ENCODE measurements at places on chromosomes 6 and 20.

DNA sequence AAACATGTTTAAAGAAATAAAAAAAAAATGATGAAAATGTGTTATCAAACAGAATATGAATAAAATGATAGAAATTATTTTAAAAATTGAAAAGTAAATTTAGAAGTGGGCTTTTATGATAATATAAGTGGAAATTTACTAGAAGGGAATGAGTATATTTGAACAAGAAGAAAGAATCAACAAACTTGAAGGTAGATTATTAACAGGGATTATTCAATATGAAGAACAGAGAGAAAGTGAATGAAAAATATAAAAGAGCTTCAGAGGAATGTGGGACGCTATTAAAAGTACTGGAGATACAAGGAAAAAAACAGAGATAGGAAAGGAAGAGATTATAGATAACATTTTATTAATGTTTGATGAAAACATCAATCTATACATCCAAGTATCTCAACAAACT, 1014.4 kb upstream of the CITED2 start:
- no peak for DNase-seq

- DNase-seq, result no peak
Observed at GRCh38 chr6:113903666-113904330, 46.7 kb downstream of the MARCKS start.

DNA sequence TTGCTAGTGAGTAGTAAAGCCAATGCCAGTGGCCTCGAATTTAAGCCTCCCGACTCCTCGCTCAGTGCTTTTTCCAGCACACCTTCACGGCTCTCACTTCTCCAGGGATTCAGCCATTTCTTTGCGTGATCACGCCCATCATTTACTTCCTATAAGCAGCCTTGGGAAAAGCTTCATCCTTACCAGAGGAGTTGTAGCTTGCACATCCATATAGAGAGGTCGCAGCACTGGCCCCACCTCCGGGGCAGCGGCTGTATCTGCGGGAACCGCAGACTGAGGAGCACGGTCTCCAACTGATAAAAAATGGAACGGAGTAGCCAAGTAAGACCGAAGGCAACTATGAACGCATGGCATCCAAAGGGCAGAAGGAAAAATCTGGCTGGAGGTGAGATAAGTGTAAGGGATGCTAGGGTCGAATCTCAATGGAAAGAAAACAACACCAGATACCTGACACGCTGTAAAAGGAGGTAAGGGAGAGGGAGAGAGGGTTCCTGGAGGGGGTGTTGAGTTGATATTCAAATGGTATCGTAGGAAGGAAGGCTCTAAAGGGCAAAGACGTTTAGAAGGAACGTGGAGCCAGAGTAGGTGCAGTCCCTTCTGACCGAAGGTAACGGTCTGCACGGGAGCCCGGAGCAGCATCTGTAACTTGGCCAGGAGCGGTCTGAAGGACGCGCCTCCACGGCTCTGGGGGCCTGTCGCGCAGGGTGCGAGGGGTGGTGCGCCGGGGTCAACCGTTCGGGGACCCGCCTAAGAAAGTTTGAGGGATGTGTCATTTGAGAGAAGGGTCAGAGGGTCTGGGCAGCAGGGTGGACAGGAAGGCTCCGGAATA, 640 bp downstream of the NFS1 start:
- DNase-seq, result no peak

DNA sequence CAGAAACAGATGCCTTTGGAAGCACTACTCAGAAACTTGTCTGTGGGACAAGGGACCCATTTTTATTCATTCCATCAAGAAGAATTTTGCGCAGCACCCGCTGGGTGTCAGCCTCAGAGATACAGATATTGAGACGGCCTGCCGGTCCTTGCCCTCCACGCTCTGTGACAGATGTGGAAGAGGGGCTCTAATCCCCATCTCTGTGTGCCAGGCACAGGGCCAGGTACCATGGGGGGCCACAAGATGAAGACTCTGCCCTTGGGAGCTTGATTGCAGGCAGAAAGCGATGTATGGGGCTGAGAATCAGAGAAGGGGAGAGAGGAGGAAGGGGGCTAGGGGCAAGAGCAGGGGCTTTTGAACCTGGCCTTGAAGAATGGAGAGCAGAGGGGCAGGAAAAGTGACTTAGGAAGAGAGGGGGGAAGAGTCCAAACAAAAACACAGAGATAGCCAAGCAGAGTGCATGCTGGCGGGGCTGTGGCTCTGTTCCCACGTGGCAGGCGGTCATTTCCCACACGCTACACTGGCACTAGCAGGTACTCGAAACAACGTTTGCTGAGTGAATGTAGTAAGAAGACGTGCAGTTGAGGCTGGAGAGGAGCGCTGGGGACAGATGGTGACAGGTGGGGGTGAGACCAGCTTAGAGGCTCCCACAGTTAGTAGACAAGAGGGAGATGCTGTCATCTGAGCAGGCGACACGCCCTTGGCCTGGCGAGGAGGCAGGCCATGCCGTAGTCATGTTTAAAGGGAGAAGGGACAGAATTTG, 170.3 kb upstream of the SNX9 start:
- DNase-seq, result no peak

DNA sequence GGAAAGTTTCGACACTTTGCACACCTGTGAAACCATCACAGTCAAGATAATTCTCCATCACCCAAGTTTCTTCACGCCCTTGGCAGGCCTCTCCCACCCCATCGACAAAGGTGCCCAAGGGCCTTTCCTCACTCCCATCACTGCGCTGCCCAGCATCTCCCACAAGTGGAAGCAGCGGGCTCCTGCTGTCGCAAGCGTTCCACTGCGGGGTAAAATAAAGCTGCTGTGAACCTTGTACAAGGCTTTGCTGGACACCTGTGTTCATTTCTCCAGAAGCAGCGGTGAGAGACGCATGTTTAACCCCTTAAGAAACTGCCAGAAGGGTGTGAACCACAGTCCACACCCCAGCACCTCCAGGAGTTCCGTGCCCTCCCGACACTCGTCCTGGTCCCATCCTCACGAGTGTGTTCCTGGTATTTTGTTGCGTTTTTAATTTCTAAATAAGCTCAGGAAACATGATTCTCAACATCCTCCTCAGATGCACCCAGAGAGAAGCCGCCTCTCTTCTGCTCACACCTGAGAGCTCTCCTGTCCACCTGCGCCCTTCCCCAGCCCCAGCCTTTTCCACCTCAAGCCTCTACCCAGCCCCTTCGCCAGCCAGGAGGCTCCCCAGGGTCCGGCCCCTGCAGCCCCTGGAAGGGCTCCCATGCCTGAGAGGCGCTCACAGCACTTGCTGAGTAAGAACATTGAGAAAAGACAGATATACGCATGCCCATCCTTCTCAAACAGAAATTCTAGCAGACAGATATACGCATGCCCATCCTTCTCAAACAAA, 97.5 kb downstream of the TAF4 start:
- no peak for DNase-seq

GRCh38 chr20:11952639-11953038, 34.9 kb downstream of the BTBD3 start:
- DNase-seq, result no peak

- no peak for DNase-seq
Observed at GRCh38 chr20:9555781-9556180, 41.4 kb downstream of the LAMP5 start.

- DNase-seq, result peak; percentile 35
Observed at GRCh38 chr6:82017288-82017687, 230.3 kb downstream of the IBTK start.

DNA sequence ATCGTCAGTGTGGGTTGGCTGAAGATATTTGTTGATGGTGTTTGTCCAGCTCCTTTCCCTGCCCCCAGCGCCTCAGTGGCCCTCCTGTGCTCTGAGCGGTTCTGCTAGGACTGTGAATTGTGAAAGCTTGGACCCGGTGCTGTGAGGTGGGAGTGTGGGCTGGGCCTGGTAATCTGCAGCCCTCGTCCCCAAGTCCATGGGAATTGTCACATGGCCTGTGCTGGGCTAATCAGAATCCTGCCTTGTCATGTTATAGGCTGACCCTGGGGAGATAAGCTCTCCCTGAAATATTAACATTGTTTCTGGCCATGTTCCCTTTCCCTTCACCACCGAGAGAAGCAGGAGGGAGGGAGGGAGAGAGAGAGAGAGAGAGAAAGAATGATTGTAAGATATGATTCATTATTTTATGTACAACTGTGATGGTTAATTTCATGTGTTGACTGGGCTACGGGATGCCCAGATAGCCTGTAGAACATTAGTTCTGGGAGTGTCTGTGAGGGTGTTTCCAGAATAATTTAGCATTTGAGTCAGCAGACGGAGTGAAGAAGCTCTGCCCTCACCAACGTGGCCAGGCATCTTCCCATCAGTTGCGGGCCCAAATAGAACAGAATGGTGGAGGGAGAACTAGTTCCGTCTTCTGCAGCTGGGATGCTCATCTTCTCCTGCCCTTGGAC, 62.4 kb downstream of the TFAP2C start:
- no peak for DNase-seq

DNA sequence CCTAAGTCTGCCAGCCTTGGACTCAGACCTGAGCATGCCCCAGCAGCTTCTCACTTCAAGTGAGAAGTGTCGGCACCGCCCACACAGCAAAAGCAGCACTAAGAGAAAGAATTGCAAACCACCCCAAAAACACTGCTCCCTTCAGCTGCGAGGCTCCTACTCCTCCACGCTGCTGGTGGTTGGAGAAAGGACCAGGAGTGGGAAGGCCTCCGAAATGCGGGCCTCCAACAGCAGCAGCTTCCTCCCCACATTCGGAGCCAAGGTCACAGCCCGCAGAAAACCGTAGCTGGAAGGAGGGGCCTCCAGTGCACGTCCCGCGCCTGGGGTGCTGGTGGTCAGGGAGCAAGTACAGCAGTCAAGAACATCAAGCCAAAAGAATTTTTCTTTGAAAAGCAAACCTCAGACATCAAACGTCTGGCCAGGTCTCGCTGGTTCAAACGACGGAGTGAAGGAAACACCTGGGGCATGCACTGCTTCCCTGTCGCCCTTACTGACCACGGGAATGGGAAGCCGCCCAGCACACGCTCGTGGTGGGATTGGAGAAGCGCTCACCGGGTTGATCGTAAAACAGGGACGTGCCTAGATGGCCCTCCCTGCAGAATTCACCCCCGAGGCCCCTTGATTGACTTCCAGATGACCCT, 185.6 kb upstream of the CST7 start:
- no peak for DNase-seq

DNA sequence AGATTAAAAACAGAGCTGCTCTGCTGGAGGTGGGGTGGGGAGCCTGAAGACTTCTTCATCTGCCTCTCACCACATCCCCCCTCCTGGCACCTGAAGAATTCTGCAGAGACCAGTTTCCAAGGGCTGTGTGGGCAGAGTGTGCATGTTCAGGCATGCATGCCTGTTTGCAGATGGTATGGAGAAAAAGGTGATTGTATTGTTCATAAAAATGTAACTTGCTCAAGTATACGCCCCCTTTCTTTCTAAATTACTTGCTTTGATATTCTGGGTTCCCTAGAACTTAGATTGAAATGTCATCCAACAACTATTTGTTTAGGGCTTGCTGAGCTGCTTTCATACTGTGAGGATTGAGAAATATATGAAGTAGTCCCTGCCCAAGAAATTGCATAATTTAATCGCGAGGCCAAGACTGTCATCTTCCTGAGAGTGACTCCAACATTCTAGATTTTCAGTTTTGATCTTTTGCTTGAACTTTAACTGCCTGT, 83.6 kb downstream of the LCA5 start:
- DNase-seq, result peak; percentile 44

DNA sequence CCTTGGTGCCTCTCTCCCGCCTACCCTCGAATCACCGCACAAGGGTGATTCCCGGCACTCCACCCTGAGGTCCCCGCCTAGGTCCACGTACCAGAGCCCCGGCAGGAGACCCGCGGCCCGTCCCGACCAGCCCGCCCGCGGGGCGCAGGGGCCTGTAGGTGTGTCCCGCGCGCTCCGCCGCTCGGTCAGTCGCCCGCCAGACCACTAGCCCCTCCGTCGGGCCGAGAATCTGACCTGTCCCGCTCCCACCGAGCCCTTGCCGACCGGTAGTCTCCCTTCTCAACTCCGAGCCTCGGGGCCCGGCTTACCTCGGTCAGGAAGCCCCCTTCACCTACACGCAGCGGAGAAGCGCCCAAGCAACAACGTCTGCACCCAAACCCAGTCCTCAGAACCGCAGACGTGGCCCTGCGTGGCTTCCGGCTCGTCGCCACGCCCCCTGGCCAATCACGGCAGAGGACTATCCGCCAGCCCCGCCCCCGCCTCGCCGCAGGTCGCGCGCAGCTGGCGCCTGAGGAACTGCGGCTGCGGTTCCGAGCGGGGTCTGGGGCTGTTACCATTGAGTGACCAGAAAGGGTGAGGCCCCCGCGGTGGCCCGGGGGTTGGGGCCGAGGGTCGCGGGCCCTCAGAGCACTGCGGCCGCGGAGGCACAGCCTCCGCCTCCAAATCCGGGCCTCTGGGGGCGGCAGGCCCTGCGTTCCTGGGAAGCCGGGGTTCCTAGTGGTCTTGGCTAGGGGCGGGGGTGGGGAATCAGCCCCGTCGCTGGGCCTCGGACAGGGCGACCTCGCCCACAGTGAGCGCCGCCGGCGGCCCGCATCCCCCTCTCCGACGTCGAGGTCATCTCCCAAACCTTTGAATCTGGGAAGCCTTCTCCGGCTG, at the start of the genes PGM3 and RWDD2A:
Gene PGM3, minus strand, starts transcription at position 395 of the 876 bp plus-strand sequence. CDS start 2,253 bp downstream, outside the sequence.
Gene RWDD2A, plus strand, starts transcription at position 487 of the 876 bp plus-strand sequence. CDS start 1,095 bp downstream, outside the sequence.
- DNase-seq, result peak; percentile 77

DNA sequence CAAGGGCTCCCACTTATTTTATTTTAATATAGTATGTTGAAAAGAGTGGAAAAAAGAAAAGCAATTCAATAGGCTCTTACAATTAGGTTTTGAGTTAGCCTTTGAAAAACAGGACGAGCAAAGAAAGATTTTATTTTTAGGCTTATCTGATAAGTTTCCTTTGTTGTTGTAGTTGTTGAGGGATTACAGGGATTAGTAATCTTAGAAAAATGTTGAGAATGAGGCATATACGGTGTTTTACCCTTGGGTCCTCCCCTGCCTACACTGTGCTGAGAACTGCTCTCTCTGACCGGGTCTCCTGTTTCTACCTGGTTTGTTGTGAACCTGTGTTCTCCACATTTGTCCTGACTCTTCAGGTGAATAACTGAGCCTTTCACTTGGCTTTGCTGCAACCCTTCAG, 16.7 kb downstream of the TRAPPC3L start:
- no peak for DNase-seq

GRCh38 chr6:31498748-31499147, 803 bp downstream of the MICB start:
- DNase-seq, result no peak

GRCh38 chr20:6395695-6396094, 272.9 kb upstream of the FERMT1 start:
- DNase-seq, result peak; percentile 64

DNA sequence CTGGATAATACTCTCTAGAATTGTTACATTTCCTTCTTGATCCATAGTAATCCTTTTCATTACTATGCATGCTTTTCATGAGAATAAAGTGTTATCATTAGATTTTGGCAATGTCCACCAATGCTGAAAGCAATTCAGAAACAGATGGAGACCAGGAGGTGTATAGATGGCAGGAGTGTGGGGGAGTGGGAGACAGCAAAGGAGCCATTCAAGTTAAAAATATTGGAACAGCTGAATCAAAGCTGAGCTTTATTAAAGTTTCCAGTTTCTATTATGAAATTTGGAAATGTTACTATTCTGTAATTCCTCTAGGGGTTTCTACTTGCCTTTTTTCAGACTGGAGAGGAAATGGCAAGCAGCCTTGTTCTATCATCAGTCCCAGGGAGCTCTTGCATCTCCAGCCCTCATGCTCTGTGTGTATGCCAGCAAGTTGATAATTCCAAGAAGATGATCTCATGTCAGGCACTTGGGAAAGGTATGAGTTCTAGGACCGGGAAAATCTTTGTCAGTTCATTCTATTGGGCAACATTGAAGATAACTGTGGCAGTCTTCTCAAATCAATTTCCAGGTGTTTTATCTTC, 228.0 kb downstream of the CD109 start:
- no peak for DNase-seq

- peak; percentile 57 for DNase-seq
Observed at GRCh38 chr6:26485112-26485780, 14.9 kb upstream of the BTN1A1 start.

GRCh38 chr6:116445102-116445501, 16.1 kb upstream of the CALHM6 start:
- no peak for DNase-seq
